ENCODE measurements at places on chromosomes 2 and 18. TPM values are rescaled to one million over a fixed set of nuclear protein-coding genes. Genes with fewer than 3 reads are reported as not detected.

Gene ZNF513
- total RNA-seq, result 18.2 TPM

GRCh38 chr2:116511426-116511825 lies 1303.1 kb upstream of the DDX18 start:
- H3K27ac ChIP-seq, result no peak overlapping the region
- H3K36me3 ChIP-seq, result no peaks in the 10 kb centered on the region
- no peak for DNase-seq
- no peak overlapping the region for H3K4me3 ChIP-seq
- H3K4me1 ChIP-seq, result no peaks in the 10 kb centered on the region

- DNase-seq, result no peak
- no peaks in the 10 kb centered on the region for H3K4me1 ChIP-seq
Measured at GRCh38 chr2:134348760-134349159, 94.9 kb downstream of the MGAT5 start.

- H3K4me1 ChIP-seq, result no peaks in the 10 kb centered on the region
- H3K27ac ChIP-seq, result no peak overlapping the region
Measured at GRCh38 chr2:103809941-103810441, 1043.9 kb upstream of the POU3F3 start.

GRCh38 chr18:45851161-45851925 lies 25.9 kb downstream of the SIGLEC15 start:
- H3K36me3 ChIP-seq, result no peaks in the 10 kb centered on the region
- no peaks in the 10 kb centered on the region for H3K4me1 ChIP-seq
- H3K27ac ChIP-seq, result no peak overlapping the region
- H3K4me3 ChIP-seq, result no peak overlapping the region
- H3K27me3 ChIP-seq, result no peaks in the 10 kb centered on the region
- no peak for DNase-seq
